ENCODE measurements at places on chromosomes 5 and 9. TPM values are rescaled to one million over a fixed set of nuclear protein-coding genes. Genes with fewer than 3 reads are reported as not detected.

DNA sequence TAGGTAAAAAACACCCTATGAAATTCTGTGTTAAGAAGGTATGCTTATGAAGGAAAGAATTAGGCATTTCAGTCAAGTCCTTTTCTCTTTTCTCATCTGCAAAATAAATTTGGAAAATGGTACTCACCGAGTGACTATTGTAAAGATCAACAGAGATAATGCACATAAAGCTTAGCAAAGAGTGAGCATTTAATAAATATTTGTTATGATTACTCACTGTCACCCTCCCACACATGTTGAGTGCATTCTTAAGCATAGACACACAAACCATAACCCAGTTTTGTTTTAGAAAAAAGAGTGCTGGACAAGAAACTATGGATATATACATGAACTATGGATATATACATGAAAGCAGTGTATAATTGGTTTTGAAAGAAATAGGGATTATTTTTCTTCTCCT, 54.7 kb upstream of the PRLR start:
- no peak for DNase-seq

Gene DNAI1
- not detected for total RNA-seq

DNA sequence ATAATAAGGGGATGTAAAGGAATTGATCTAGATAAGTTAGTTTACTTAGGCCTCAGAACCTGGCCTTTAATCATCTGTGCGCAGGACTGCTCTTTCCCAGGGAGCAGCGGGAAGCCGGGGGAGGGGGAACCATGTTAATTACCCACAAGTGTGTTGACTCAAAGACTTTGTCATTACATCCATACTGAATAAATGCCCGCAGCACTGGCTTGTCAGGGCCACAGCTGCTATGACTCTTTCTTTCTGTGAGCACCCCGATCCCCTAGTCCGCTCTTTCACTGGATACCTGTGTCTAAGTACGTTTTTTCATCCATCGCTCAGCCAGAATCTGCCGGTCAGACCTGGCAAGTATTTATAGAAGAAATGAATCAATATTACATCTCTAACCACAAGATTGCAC, 249.3 kb upstream of the DMRT1 start:
- no peak for DNase-seq

- no peak for DNase-seq
Observed at GRCh38 chr9:92954049-92954861, 6.9 kb downstream of the FGD3 start.

DNA sequence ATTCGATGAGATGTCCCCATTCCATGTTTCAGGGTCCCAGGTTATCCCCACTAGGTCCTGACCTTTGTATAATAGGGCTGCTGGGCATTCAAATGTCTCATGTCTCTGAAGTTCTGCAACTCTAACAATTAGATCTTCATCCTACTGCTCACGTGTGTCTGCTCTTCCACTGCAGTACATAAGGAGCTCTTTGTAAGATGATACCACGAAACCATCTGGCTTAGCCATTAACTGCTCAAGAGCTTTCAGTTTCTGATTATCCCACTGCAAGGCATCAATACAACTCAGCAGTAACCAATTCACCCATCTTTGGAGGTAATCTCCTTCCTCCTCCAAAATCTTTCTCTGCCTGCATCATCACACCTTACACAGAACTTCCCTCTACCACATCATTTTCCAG, 49.9 kb upstream of the PPP2CA start:
- no peak for DNase-seq

GRCh38 chr9:82991671-82992070, 71.3 kb downstream of the RASEF start:
- DNase-seq = no peak

Gene GABRA6
- not detected for total RNA-seq

GRCh38 chr5:181120306-181120705, 10.7 kb downstream of the OR2V1 start:
- DNase-seq = no peak

DNA sequence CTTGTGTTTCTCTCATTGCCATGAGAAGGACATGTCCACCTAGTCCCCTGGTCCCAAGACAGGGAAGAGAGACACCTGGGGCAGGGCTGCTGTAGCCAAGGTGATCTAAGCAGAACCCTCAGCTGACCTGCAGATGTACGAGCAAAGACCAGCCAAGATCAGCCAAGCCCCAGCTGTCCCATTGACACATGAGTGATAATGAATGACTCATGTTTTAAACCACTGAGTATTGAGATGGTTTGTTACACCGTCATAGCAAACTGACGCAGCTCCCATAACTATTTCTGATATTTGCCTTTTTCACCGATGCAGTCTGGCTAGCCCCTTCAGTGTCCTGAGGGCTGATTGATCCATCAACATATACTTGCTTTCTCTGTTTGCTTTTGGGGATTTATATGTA, 6.7 kb downstream of the OR1K1 start:
- peak; percentile 37 for DNase-seq

GRCh38 chr9:114282507-114282906, 40.4 kb upstream of the ORM1 start:
- no peak for DNase-seq

GRCh38 chr9:129307227-129307970, 129.3 kb upstream of the IER5L start:
- peak; percentile 31 for DNase-seq

GRCh38 chr5:132235340-132235739, 7.7 kb upstream of the P4HA2 start:
- no peak for DNase-seq

GRCh38 chr5:119016125-119016774, 27.9 kb upstream of the DTWD2 start:
- DNase-seq = no peak

- DNase-seq = no peak
Observed at GRCh38 chr9:32782476-32783167, 718 bp upstream of the TMEM215 start.

- peak; percentile 47 for DNase-seq
Observed at GRCh38 chr5:138632900-138633489, 57.8 kb upstream of the HSPA9 start.

DNA sequence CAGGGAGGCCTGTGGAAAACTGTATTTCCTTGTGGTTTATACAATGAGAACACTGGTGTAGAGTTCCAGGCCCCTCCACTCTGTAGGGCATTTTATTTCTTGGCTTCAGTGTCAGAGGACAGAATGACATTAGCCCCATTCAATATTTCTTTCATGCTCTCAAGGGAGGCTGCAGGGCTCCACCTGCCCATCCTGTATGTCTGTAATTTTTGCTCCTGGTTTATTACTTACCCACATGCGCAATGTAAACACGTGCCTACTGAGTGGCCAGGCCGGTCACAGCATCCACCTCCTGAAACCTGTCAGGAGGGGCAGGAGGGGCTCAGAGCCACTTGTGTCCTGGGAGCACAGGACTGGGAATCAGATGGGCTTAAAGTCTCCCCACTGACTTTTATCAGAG, 82.4 kb downstream of the GADD45G start:
- DNase-seq = no peak

Gene TRIM52
- total RNA-seq = 13.2 TPM
